ENCODE measurements at places on chromosomes 5 and 9.

GRCh38 chr5:8676695-8677094 is 807.7 kb downstream of the MTRR start:
- no peak for DNase-seq

GRCh38 chr9:13274886-13275641 is 4.4 kb downstream of the MPDZ start:
- DNase-seq = no peak

DNA sequence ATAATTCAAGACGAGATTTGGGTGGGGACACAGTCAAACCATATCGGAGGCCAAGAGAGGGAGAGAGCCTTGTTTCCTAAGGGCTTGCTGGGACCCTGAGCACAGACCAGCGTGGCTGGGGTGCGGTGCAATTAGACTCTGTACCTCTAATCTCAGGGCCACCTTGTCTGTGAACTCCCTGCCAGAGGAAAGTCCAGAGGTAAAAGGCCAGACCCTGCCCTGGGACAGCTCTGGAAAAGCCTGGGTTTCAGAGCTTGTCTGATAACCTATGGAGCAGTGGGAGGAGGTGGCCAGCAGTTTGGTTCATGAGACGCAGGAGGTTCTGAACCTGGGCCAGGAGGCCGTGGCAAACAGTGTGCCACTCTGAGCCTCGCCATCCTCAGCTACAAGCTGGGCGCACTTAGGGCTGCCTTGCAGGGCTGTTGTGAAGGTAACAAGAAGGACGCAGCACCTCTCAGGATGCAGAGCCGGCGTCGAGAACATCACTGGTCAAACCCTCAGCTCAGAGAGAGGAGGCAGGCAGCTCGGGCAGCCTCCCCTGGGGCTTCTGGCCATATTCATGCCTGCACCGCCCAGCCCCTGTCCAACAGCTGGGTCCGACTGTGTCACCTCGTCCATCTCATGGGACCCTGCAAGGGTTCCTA is 4.8 kb upstream of the DOLPP1 start:
- DNase-seq = no peak

- DNase-seq = no peak
Observed at GRCh38 chr5:150428106-150428876, 15.6 kb upstream of the CD74 start.

DNA sequence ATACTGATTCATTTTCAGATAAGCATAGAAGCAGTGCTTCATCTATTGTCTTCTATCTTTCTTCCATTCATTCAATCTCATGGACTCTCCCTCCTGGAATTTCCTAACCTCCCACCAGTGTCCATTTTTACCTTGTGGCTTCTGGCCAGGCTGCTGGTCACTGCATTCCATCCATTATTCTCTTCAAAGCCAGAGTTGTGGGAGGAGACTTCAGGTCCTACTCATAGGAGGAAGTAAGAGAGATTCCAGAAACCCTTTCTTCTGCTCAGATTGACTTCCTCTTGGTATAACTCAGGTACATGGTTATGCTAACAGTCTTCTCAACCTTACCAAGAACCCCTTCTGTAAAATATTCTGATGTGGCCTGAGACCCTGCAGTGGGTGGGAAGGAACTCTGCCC is 153.3 kb upstream of the SLC12A2 start:
- no peak for DNase-seq

DNA sequence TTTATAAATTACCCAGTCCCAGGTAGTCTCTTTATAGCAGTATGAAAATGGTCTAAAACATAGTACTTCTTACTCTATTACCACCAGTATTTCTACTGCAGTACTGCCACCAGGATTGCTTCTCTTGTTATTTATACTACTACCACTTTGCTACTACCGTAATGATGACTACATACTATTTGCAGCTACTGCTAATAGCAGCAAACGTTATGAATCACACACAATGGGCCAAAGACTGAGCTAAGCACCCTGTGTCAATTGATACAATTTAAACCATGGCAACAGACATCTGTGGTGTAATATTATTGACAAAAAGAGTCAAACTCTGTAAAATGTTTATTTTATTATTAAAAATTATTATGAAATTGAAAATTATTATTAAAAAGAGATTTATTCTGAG is 15.3 kb upstream of the KIF12 start:
- no peak for DNase-seq

All from DMS153 (cell line).